ENCODE measurements at places on chromosomes 1 and 21. TPM values are rescaled to one million over a fixed set of nuclear protein-coding genes. Genes with fewer than 3 reads are reported as not detected.

GRCh38 chr1:246318036-246318359 lies 189.1 kb downstream of the SMYD3 start:
- no peak for DNase-seq

DNA sequence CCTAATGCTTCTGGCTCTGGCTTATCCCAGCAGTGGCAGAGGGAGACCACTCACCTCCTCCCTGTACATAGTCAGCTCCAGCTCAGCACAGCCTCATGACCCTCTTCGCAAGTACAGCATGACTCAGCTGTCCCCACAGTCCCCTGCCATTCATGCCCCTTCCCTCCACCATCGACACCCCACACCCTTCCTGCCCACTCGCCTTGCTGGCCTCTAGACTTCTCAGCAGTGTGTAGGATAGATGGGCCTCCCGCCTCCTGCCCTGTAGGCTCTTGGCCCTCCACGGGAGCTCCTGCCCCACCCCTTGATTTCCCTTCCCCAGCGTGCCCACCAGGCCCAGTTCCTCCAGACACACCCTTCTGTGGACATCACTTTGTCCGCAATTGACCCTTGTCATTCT lies 9.8 kb downstream of the NPR1 start:
- no peak for DNase-seq

- DNase-seq, result no peak
Measured at GRCh38 chr1:243977094-243977493, 74.0 kb upstream of the ZBTB18 start.

GBP7 gene
- not detected for total RNA-seq

DNA sequence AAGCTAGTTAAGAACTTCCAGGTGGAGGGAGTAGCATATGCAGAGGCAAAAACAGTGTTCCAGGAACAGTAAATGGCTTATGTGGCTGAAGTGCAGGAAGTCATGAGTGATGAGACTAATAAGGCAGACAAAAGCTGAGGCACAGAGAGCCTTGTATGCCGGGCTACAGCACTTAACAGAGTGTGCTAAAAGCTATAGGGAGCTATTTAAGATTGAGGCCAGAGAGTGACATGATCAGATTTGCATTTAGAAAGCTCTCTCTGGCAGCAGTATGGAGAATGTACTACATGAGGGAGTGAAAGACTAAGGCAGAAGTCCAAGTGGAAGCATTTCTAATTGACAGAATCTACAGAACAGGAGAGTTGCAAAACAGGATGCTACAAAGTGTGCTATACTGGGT lies 38.6 kb downstream of the WASF2 start:
- DNase-seq, result no peak

ACOT11 gene
- 6.0 TPM for total RNA-seq

- peak; percentile 43 for DNase-seq
Measured at GRCh38 chr1:82485591-82486369, 685.0 kb downstream of the ADGRL2 start.

WNT4 gene
- total RNA-seq, result 1.1 TPM

DNA sequence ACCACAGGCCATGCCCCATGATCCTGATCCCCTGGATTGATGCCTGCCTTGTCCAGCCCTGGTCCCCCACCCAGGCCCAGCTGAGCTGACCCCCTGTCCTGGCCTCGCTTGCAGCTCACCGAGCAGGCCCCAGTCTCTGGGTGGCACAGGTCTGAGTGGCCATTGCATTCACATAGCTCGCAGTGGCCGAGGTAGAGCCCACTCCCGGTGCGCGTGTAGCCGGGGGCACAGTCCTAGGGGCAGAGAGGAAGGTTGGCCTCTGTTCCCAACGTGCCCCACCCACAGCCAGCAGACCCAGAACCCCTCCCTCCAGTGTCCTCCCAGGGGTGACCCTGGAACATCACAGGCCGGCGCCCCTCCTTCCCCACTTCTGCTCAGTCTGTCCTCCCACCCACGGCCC lies 51.9 kb downstream of the LDLRAD2 start:
- DNase-seq, result no peak

GRCh38 chr1:30514945-30515344 lies 208.4 kb downstream of the MATN1 start:
- no peak for DNase-seq

- DNase-seq, result no peak
Measured at GRCh38 chr1:24481101-24481500, 21.5 kb upstream of the RCAN3 start.

RHBDL2 gene
- total RNA-seq, result 18.7 TPM

DNA sequence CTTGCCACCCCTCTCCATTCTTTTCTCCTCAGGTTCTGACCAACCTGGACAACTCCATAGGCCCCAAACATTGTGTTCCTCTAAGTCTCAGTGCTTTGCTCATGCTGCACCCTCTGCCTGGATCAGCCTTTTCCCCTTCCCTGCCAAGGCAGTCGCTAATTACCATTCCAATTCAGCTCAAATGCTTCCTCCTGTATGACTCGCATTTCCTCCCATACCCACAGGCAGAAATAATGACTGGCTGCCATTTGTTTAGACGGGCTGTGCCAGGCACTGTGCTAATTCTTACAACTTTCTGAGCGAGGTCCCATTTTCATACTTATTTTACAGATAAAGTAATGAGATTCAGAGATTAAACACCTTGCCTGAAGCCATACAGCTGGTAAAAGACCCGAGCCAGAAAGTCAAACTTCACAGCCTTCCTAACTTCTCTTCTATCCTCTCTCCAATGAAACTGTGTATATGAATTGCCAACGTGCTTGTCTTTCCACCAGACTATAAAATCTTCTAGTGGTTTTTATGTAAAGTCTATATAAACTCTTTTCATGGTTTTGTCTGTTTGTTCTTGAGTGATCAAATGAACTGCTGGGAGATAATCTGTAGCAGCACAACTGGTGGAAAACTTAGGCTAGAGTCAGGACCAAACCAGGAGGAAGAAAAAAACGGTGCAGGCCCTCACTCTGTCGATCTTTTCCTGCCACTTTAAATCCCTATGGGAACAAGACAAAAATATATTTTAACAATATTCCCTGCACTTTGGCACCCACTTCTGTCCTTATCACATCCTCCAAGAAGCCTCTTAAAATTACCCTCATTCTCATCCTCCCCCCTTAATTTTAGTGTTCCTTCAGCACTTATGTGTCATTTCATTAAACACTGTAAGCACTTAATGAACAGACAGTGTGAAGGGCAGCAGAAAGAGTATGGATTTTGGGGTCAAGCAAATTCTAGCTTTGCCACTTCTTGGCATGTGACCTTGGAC lies 33.7 kb downstream of the RAB3B start:
- DNase-seq, result peak; percentile 58

GRCh38 chr1:115648717-115649691 lies 7.2 kb downstream of the VANGL1 start:
- DNase-seq, result peak; percentile 69

- peak; percentile 49 for DNase-seq
Measured at GRCh38 chr1:147168626-147169058, 3.6 kb downstream of the PRKAB2 start.

DNA sequence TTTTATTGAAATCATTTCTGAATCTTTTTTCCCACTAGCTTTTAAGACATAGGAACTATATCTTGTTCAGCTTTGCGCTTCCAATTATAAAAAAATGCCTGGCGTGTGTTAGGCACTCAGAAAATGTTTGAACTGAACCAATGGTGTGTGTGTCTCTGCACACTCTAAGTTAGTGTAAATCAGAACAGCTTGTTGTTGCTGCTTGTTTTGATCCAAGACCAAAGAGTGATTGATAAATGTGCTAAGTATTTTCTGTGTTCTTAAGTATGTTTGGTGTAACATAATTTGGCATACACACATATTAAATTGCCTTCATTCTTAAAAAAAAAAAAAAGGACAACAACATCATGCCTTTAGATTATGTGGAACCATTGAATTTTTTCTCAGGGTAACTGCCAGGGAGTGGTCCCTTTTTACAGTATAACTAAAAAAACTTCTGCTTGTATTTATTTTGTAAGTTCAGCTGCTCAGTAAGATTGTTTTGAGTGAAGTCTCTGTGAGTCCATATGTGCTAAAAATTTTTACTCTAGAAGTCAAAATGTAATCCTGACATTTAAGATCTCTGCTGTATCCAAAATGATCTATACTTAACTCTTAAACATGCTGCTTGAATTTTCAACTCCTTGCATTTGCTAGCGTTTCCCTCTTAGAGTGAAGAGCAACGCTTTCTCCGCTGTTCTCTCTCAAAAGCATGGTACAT lies 8.7 kb downstream of the CD55 start:
- DNase-seq, result no peak

COL9A2 gene
- 0.13 TPM for total RNA-seq

DNA sequence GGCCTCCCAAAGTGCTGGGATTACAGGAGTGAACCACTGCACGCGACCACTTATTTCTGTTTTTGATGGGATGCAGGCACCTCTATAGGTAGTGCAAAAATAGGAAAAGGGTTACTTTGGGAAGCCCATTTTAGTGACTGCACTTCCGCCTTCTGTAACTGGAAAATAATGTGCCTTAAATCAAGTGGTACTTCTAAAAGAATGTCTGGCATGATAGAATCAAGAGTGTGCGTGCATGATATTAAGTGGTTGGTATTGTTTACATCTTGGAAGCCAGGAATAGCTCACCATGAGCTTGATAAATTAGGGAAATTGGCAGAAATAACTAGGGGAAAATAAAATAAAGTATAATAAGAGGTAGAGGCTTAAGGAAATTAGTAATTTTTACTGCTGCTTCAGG lies 1067.0 kb downstream of the ADGRL2 start:
- DNase-seq, result no peak

S100A12 gene
- not detected for total RNA-seq

- DNase-seq, result no peak
Measured at GRCh38 chr1:240044620-240045019, 47.1 kb upstream of the FMN2 start.

DNA sequence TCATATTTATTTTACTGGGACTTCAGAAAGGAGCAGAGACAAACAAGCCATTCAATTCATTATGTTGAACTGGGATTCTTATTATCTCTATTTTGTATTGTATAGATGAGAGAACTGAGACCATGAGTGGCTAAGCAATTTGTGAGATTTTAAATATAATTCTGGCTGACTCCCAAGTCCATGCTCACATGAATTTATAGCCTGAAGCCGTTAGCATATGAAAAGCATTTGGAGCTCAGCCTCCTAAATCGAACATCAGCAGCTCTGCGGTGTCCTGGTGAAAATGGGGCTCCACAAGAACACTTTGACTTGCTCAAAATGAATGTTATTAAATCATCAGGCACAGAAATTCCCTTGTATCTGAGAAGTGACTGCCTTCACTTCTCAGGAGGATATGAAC lies 96.8 kb upstream of the DPT start:
- DNase-seq, result no peak

DNA sequence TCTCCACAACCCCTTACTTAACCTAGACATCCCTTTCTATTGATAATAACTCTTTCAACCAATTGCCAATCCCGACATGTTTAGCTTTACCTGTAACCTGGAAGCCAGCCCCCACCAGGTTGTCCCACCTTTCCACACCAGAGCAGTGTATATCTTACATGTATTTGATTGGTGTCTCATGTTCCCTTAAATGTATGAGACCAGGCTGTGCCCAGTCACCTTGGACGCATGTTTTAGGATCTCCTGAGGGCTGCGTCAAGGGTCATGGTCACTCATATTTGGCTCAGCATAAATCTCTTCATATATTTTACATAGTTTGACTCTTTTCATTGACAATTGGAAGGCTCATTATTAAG lies 5.3 kb upstream of the SLC19A1 start:
- no peak for DNase-seq

OR2L13 gene
- not detected for total RNA-seq

RYR2 gene
- not detected for total RNA-seq

DNA sequence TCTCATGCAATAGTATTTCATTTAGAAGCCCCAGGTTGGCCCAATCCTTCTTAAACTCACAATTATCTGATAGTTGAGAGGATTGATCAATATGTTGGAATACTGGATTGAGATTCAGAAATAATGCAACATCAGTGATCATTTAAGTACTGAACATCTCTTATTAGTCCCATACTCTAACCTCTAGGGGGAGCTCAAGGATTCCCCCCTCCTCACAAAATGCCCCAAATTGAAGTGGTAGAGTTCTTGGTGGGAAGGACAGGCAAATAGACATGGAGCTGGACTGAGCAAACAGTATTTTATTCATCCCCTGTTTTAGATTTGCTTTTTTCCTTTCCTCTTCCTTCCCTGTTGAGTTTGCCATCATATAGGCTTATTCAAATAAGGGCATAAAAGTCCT lies 62.8 kb downstream of the NGF start:
- peak; percentile 27 for DNase-seq

ITPKB gene
- total RNA-seq, result 1.9 TPM

DNA sequence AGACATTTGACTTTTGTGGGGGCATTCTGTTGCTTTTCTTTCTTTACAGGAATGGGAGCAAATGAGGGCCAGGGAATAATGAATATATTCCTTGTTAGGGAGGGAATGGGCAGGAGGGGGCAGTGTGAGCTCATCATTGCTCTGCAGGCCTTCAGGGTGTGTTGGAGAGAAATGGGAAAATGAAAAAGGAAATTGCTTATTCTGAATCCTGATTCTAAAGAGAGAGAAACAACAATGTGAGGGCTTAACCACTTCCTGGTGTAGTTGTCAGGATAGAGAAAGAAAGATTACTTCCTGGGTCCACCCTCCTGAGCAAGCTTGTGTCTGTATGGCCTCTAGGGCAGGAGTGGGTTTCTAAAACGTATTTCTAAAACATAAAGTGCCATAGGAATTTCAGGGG lies 28.3 kb downstream of the VANGL2 start:
- DNase-seq, result peak; percentile 54

UBXN10 gene
- total RNA-seq, result 0.13 TPM

LAMB3 gene
- 1,162 TPM for total RNA-seq

GRCh38 chr1:80918380-80918779 lies 882.4 kb upstream of the ADGRL2 start:
- no peak for DNase-seq

DNA sequence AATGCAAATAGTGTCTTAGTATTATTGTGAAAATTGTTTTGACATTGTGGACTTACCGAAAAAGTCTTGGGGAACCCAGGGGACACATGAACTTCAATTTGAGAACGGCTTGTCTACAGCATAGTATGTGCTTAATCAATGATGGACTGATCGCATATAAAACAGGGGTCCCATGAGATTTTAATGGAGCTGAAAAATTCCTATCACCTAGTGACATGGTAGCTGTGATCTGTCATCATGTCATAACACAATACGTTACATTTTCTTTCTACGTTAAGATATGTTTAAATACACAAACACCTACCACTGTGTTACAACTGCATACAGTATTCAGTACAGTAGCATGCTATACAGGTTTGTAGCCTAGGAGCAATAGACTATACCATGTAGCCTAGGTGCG lies 153.3 kb upstream of the FOXD3 start:
- DNase-seq, result no peak

GRCh38 chr1:98910827-98911226 lies 93.8 kb downstream of the PLPPR5 start:
- no peak for DNase-seq

- no peak for DNase-seq
Measured at GRCh38 chr1:14220324-14220723, 378.2 kb upstream of the KAZN start.

SPRR2G gene
- total RNA-seq, result not detected
